ENCODE measurements at places on chromosomes 1 and 21.

DNA sequence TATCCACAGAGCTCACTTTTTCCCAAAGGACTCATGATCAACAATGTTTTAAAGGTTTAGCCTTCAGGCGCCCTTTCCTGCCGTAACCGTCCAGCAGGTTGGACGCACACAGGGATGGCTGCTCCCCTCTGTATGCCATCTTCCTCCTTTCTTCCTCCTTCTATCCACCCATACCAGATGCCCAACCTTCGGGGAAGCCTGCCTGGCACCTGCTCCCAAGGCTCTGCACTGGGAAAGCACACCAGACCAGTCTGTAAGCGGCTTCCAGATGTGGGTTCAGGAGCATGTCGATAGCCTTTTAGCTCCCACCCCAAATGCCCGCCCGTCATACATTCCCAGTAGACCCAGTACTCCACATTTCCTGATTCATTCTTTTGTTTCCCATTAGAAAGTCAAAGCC, 52.9 kb downstream of the STUM start:
- DNase-seq = no peak

DNA sequence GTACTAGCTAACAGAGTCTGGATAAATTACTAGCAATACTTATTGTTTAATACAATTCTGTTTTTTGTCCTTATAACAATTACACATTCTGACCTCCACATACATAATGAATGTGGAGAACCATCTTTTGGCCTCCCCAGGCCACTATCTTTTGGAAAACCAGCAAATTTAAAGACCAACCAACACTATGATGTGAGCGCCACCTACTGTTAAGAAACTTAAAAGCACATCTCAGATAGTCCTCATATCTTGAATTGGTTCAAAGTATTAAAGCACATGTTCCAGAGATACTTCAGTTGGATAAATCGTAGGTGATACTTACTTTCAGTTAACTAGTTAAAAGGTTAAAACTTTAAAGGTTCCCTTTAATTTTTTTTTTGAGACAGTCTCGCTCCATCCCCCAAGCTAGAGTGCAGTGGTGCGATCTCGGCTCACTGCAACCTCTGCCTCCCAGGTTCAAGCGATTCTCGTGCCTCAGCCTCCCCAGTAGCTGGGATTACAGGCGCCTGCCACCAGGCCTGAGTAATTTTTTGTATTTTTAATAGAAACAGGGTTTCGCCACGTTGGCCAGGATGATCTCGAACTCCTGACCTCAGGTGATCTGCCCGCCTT, 29.3 kb upstream of the USP1 start:
- no peak for DNase-seq

- DNase-seq = no peak
These were observed 6.6 kb downstream of the ZBTB48 start for GRCh38 chr1:6586404-6586816.

DNA sequence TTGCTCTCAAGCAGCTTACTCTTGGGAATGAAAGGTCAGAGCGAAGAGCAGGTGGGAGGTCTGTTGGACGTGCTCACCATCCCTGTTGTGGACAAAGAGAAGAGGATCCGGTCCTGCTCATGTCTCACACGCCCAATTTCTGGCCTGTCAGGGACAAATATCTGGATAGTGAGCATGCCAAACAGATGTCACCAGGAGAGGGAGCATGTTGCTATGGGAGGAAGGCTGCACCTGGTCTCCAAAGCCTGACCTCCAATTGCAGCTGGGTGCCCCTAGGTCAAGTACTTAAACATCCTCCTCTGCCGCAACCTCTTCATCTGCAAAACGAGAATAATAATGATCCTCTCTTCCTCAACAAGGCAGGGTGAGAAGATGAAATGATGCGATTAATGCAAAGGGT, 53.4 kb downstream of the DMRTA2 start:
- DNase-seq = no peak

DNA sequence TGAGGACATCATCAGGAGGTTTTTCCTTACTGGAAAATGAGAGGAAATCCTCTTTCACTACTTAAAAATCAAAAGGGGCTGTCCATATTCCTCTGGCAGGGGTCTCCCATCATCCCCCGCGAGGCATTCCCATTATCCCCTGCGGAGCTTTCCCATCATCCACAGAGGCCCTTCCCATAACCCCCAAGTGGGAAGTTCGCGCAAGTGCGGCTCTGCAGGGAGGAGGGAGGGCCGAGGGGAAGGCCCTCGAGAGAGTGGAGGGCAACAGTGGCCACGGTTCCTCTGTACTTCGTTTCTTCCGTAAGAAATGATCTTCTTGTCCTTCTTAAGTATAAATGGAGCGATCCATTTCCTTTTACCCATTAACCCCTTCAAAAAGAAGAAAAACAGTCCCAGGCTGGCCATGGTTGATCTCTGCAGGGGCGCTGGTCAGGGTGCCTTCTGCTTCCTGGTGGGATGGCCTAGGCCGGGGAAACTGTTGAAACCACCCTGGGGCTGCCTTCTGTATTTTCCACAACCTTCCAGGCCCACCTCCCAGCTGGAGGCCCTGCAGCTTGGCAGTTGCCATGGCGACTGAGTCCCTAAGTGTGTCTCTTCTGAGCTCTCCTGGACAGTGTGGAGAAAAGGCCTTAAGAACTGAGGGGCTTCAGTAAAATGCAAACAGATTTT, 3.6 kb upstream of the RSPH1 start:
- no peak for DNase-seq

GRCh38 chr1:31193729-31194128, 46.0 kb downstream of the NKAIN1 start:
- no peak for DNase-seq

- DNase-seq = no peak
These were observed 110.6 kb upstream of the ATP1A1 start for GRCh38 chr1:116262207-116262994.

DNA sequence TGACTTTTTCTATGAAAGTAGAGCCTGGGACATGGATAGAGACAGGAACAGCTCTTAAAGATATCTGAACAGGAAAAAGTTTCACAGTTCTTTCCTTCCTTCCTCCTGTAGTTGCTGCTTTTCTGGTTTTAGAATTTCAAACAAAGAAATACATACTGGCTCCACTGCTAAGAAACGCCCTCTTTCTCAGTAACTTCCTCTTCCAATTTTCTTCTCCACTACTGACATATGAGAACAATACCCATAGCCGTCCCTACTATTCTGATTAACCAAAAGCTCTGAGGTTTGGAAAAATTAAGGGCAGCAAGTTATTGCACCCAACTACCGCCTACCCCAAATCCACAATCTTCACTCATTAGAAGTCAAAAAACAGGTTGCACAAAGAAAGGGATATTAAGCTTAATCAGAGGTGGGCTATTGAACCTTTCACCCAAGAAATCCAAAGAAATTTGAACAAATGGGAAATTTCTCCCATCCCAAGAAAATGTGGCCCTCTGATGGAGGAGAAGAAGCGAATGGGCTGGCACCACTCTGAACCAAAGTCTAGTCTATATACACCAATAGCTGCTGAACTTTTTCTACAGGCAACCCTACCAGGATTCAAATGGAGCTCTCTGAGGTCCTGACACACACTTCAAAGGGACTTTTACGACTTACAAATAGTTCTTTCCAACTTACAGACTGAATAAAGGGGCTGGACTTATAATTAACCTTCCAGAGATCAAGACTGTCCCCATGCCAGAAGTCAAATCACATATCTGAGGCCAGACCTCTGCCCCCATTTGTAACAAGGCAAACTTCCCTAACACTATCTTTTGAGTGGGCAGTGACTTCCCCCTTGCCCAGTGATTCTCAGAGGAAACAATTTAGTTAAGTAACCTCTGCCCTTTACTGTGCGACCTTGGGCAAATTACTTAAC, 1.7 kb downstream of the WASF2 start:
- no peak for DNase-seq

GRCh38 chr1:23791516-23792047, 637 bp downstream of the LYPLA2 start:
- DNase-seq = peak; percentile 56

GRCh38 chr1:212039622-212040021, 4.1 kb downstream of the DTL start:
- no peak for DNase-seq

- DNase-seq = no peak
These were observed 6.9 kb upstream of the CSDE1 start for GRCh38 chr1:114764689-114765088.

DNA sequence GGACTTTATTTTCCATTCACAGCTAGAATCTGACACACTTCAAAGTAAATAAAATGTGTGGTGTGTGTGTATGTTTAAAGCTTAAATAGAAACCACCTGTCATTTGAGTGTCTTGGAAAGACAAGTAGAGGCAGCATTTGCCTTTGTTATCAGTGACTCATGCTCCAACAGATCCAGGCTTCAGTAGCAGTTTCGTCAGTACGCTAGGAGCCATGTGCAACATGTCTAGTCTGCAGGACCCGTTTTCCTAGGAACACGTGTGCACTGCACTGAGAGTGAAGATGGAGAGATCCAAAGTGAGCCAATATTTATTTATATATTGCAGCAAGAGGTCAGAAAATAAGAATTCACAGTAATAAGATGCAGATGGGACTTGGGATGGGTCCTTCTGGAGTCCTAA, 41.8 kb downstream of the SGIP1 start:
- no peak for DNase-seq

DNA sequence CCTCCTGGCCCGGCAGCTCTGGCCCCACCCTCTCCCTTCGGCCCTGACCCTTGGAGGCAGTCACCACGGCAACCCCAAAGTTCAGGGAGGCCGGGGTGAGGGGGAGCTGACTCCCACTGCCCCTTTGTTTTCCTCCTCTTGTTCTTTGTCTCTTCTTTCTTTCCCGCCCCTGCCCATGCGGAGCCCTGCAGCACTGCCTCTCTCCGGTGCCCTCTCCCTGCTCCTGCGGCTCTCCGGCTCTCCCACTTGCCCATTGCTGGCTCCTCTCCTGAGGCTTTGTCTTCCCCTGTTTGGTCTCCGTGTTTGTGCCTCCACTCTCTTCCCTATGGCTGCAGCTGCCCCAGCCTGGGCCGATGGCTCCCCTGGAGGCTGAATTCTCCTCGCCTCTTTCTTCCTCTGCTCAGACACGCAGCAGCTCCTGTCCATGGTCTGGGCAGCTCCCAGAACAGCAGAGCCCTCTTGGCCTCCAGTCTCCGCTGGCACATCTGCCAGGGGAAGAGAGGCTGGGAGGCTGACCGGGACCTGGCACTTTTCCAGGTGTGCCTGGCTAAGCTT, 5.8 kb downstream of the CELSR2 start:
- DNase-seq = no peak
